PC-9 (cell line): ENCODE measurements at places on chromosomes 3 and 15.

- no peak for DNase-seq
Observed at GRCh38 chr15:57537072-57537471, 54.6 kb upstream of the MYZAP start.

GRCh38 chr3:178479446-178479845 lies 56.8 kb upstream of the KCNMB2 start:
- no peak for DNase-seq

GRCh38 chr3:176275113-176275512 lies 922.2 kb downstream of the TBL1XR1 start:
- DNase-seq = no peak

DNA sequence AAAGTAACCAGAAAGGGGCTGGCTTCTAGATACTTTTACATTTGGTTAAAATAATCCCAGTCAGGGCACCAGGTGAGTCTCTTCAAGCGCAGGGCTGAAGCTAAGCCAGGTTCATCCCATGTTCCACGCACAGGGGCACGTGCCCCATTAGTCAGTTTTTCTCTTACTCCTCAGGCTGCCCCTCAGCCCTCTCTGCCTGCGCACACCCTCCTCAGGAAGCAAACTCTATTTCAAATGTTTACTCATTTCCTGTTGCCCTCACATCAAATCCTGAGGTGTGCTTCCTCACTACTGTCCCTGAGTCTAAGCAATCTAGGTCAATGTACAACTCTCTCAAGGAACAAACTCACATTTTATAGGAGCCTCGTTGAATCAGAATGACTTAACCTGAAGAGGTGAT lies 48.5 kb downstream of the THBS1 start:
- no peak for DNase-seq

DNA sequence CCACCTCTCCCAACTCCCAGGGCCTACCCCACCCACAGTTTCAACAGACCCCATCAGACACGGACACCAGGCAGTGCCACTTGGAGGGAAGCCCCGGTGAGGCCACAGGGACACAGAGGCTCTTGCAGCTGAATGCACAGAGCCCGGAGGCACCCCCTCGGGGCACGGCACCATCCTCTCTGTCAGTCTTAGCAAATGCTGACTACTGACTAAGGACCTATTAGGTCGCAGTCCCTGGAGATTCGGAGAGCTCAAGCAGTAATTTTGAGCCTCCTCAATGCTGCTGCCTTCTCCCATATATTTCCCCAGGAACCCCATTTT lies 79.9 kb downstream of the VGLL4 start:
- DNase-seq = no peak

DNA sequence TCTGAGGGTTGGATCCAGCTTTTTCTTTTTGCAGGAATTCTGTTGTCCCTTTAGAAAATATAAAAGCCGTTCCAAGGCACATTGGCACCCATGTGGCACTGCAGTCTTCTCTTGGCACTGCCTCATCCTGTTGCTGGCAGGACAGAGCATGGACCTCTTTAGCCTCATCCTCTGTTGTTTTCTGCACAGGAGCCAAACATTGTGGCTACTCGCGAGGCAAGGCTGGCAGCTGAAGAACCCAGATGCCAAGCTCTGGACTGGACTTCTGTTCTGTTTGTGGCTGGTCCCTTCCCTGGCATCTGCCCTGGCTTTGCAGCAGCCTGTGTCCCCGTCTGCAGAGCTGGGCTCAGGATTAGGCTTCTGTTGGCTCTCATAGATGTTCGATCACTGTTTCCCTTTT lies 224.7 kb upstream of the TBC1D5 start:
- DNase-seq = no peak
